ENCODE measurements at places on chromosomes 12 and 14.

DNA sequence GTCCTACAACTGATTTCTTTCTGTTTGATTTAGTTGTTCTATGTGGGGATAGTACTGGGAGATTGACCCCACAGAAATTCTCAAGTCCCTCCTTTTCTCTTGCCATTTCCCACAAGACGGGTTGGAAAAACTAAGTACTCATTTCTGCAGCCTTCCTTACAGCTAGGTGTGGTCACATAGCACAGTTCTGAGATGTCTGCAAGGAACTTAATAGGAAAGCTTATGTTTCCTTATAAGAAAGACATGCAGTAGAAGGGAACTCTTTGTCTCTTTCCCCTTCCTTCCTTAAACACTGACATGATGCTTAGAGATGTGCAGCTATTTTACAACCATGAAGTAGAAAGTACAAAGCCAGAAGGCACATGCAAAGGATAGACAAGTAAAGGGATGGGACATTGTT, 113.7 kb downstream of the PTPRR start:
- no peak for DNase-seq

GRCh38 chr14:48970943-48971342, 615.2 kb downstream of the RPS29 start:
- no peak for DNase-seq

DNA sequence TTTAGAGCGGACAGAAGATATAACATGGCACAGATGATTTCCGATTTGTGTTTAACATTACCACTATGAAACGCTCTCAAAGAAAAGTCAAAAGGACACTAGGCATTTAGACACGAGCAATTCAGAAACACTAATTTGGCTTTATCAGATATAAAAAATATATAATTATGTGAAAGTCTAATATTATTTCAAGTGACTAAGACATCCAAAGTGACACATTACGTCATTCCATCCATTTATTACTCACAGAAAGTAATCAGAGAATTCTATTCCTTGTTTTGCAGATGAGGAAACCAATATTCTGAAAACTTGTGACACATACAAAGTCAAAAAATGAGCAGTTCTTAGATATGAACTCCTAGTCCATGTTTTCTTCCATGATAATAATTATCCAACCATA, 250.8 kb upstream of the USP15 start:
- no peak for DNase-seq

DNA sequence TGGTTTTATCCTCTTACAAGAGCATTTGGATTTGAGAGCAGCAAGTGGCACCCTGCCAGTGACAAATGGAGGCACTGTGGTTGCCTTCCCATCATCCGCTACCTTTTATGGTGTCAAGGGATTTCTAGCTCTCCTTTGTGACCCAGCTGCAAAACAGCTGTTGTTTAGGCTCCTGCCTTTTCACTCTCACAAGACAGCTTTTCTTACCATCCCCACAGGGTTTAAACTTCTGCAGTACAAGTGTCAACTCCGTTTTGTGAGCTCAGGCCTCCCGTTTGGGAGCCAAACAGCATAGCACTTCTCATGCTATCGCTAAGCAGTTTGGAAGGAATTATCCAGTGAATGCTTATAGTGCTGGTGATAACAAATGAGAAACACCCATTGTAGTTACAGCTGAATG, 331.4 kb downstream of the TMTC2 start:
- DNase-seq: no peak

DNA sequence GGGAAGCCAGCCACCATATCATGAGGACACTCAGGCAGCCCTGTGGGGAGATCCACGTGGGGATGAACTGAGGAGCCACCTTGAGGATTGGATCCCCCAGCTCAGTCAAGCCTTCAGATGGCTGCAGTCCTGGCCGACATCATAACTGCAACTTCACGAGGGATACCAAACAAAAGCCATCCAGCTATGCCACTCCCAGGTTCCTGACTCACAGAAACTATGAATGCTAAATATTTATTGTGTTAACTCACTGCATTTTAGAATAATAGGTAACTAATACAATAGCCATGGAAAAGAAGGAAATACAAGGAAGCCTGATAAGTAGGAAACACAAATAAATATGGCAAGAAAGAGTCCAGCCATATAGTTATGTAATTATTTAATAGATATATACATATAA, 42.1 kb upstream of the FAM222A start:
- no peak for DNase-seq

GRCh38 chr12:127078577-127079350, 1188.2 kb upstream of the TMEM132C start:
- no peak for DNase-seq

DNA sequence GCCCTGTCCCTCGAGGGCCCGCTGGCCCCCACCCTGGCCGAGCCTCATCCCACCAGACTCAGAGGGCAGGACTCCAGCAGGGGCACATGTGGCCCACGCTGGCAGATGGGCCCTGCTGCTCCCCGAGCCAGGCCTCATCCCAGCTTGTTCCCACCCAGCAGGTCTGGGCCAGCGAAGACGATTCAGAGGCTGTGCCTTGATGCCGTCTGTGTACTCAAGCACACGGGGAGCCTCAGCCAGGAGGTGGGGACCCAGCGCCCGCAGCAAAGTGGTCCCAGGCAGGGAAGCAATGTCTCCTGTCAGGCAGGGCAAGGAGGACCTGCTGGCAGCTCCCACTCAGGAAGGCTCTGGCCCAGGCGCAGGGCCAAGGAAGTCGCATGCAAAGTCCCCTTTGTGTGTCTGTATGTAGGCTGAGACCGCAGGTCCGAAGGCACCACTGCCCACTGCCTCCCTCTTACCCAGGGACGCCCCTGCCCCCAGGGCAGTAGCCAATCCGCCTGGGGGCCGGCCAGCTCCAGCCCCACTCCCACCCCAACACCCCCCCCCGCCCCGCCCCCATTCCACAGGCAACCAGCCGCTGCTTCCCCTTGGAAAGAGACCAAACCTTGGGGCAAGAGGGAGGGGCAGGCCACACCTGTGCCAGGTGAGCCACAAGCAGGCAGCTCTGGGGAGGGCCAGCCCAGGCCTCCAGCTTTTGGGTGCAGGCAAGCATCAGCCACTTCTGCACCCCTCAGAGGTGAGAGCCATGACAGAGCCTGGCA, 9.4 kb downstream of the DEGS2 start:
- DNase-seq: no peak

DNA sequence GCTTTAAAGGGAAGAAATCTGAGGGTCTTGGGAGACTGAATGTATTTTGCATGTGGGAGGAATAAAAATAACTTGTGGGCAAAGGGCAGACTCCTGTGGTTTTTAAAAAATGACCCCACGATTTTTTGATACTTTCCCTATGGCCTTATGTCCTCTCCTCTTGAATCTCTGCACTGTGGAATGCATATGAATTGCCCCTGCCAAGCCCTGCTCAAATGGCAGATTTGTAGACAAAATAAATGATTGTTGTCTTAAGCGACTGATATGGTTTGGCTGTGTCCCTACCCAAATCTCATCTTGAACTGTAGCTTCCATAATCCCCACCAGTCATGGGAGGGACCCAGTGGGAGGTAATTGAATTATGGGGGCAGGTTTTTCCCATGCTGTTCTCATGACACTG, 223.8 kb downstream of the DACT1 start:
- DNase-seq: no peak

DNA sequence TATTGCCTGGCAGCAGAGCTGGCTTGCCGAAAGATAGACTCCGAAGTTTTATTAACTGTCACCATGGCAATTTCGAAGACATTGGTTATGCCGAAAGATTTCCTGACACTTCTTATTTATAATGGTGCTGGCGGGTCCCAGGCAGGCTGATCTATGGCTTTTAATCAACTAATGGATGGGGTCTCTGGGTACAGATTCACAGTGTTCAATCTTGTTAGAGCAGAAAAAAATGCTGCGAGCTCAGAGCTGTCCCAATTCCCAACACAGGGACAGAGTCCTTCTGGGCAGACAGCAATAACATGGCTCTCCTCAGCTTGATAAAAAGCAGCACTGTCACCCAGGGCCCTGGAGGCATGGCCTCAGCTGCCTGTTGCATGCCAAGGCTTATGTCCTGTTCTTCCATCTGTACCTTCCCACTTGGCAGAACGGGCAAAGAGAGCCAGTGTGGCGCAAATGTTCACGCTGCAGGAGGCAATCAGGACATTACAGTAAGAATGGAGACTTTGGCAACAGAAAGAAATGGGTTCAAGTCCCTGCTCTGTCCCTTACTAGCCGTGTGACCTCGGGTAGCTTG, 228.2 kb upstream of the PWP1 start:
- DNase-seq: no peak

- DNase-seq: no peak
These were observed 15.8 kb downstream of the TSPAN8 start for GRCh38 chr12:71142016-71142415.

GRCh38 chr12:25458047-25458552, 95.0 kb downstream of the LMNTD1 start:
- no peak for DNase-seq

DNA sequence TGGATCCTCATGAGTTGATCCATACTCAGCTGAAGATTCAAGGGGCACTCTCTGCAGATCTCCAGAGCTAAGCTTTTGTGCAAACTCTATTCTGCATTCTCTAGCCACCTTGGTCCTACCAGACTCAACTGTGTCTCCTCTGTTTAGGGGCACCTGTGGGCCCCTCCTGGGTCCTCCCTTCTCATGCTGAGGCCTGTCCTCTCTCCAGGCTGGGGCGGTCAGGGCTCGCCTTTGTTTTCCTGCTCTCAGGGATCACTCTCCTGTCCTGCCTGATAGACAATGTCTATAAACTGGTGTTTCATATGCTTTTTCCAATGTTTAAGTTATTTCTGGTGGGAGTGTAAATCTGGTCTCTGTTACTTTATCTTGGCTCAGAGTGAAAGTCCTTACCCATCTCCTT, 11.6 kb upstream of the KIF26A start:
- no peak for DNase-seq

DNA sequence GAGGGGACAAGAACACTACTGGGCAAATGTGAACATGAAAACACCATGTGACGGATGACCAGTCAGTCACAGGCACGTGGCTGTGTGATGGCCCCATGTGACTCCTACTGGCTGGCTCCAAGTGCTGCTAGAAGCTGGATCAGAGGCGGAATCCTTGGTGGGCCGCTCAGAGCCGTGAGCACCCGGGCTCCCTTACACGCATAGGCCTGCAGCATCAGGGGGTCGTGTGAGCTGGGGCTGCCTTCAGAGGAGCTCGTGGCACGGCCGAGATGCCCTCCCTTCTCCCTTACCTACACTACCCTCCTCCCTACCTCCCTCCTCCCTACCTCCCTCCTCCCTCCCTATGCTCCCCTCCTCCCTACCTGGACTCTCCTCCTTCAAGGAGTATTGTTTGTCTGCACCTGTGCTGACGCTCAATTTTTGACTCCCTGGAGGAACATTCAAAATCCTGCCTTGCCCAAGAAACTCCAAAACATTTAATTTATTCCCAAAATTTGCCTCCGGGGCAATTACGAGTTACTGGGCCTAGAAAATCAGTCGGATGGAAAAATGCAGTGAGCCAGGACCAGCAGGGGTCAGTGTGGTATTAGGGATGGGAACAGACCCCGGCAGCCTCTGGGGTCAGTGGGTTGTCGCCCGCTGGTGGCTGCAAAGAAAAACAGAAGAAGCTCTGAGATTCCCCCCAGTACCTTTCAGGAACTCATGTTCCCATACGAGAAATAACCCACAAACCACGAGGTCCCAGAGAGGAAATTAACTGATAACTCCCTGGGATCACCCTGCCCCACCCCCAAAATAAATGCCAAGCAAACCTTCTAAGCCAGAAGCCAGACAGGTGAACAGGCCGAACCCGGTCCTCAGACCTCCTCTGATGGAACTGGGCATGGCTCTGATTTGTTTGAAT, 61.3 kb downstream of the C14orf132 start:
- DNase-seq: no peak

GRCh38 chr14:102594514-102595175, 2.2 kb downstream of the RCOR1 start:
- no peak for DNase-seq

DNA sequence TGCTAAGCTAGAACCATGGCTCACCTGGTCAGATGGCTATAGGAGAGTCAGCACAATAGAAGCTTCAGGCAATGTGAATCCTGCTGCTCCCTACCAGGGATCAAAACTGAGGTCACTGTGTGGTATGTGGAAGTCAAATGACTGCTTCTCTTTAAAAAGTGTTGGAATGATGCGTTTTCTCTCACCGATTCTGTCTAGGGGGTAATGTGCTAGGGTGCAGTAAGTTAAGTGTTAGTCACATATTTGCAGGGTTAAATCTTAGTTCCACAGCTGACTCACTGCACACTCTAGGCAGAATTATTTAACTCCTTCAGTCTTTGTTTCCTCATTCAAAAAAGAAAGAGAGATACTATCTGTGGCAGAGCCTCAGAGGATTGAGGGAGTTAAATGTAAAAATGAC, 696.6 kb downstream of the DIO2 start:
- no peak for DNase-seq

DNA sequence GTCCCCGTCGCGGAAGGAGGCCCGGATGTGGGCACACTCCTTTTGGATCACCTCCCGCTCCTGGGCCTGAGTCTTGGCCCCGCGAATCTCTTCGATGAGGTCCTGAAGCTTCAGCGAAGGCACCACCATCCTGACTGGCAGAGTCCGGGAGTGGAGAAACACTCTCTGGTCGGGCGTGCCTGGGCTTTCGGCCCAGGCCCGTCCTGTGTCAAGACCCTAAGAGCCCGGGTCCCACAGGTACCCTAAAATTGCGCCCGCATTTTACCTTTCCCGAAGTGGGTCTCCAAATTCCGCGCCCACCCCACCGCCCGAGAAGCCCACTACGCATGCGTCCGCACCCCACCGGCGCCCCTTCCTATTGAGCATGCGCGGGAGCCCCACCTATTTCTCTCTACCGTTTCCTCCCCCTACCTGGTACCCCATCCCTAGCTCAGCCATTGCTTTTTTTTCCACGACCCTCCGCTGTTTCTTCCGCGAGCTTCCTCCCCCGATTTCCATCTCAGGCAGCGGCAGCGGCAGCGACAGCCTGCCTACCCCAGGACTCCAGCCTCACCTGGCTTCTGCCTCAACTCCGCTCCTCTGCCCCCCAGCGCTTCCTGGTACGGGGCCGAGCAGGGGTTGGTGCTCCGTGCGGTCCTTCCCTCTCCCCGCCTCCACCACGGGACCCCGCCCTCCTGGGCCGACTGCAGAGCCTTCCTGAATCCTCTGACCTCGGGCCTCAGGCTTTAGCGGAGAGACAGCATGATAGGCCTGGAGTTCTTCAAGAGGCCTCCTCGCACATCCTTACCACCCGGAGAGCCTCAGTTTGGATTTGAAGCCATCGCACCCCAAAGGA, at the start of gene AP1G2:
Gene AP1G2 (minus strand): TSS at position 606 of the 835 bp plus-strand sequence. CDS start 477 bp downstream, at position 129.
- DNase-seq: peak; percentile 64

- no peak for DNase-seq
These were observed 166.6 kb downstream of the KTN1 start for GRCh38 chr14:55746558-55746957.

DNA sequence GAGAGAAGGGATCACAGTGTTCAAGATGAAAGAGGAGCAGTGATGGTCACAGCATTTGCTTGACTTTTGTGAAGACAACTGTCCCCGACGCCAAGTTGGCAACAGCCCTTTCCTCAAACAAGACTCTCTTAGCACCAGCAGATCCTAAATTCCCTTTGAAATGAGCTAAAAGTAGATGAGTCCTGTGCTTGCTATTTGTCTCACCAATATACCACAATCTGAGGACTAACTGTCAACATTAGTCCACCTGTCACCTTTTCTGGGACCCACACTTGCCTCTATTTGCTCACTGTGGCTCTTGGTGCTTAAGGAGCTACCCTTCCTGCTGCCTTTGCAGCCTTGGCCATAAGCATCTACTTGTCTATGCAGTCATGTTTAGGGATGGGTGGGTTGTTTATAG, 47.4 kb upstream of the COL2A1 start:
- no peak for DNase-seq

- no peak for DNase-seq
These were observed 17.0 kb downstream of the EEA1 start for GRCh38 chr12:92912052-92912451.

GRCh38 chr12:79415746-79416435, 274.9 kb downstream of the PAWR start:
- no peak for DNase-seq
